ENCODE measurements at places on chromosomes 6 and 20.

GRCh38 chr6:157996201-157996712 lies 14.6 kb downstream of the SYNJ2 start:
- no peak for DNase-seq

GRCh38 chr20:36855241-36855657 lies 20.7 kb upstream of the TLDC2 start:
- no peak for DNase-seq

DNA sequence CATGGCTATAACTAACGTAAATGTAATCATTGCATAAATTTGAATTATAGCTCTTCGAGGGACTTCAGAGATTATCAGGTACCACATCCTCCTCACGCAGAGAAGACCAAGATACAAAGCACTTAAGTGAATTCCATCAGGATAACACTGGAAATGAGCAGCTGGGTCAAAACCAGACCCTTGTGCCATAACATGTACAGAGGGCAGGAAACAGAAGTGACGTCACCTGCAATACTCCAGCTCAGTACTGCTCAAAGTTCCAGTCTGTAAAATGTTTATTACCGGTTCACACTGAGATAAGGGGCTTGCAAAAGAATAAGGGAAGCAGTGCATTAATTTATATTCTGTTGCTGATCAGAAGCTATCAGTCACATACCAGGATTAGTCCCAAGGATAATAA lies 45.8 kb downstream of the RGS17 start:
- no peak for DNase-seq

DNA sequence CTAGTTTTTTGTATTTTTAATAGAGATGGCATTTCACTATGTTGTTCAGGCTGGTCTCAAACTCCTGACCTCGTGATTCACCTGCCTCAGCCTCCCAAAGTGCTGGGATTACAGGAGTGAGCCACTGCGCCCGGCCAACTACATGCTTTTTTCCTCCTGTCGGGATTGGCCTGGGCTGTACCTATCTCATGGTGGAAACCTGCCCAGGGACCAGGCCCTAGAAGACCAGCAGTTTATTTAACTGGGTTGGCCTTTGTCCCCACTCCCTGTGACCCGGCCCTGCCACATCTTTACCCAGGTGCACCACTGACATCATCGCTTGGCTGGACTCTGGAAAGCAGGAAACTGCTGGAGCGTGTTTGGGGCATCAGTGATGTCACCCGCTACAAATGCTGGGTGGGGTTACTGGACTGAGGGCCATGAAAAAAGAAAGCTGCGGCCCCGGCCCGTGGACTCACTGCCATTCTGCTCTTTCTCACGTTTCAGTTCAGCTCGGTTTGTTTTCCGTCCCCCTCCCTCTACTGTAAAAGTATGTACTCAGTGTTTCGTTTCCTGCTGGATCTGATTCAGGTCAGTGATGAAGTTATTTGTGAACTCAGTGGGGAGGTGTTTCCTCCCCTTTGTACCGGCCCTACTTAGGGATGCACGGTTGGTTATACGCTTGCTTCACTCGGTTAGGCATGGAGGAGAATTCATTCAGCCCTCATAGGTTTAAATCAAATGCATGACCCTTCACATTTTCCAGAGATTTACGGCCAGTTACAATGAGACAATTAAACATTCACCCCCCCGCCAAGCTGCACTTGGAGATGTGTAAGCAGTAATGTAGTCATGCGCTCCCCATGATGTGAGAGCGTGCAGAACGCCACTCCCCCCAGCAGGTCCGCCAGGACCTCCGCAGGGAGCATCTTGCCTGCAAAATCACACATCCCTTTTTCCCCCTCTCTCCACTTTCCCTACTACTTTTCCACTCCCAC lies 179.3 kb downstream of the MTHFD1L start:
- no peak for DNase-seq

DNA sequence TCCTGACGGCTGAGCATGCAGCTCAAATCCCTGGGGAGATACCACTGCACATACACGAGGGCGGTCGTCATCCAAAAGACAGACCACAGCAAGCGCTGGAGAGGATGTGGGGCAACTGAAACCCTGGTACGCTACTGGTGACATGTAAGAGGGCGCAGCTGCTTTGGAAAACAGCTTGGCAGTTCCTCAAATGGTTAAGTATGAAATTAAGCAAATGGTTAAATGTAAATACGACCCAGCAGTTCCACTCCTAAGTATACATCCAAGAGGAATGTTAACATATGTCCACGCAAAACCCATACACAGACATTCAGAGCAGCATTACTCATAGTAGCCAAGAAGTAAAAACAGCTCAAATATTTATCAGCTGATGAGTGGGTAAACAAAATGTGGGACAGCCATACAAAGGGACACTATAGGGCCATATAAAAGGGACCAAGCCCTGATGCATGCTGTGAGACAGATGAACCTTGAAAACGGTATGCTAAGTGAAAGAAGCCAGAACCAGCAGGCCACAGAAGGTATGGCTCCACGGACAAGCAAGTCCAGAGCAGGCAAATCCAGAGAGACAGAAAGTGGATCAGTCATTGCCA lies 38.5 kb downstream of the RIPOR3 start:
- DNase-seq = no peak

- DNase-seq = no peak
Measured at GRCh38 chr20:7237251-7237650, 469.8 kb downstream of the BMP2 start.

DNA sequence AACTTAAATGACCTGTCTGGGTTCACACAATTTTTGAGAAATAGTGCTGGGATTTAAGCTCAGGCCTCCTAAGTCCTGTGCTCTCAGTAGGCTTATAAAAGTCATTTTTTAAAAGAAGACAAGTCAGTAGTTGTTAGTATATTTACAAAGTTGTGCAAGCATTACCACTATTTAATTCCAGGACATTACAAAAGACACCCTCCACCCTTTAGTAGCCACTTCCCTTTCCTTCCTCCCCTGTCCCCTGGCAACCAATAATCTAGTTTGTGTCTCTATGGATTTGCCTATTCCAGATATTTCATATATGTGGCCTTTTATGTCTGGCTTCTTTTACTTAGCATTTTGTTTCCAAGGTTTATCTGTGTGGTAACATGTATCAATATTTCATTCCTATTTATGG lies 37.6 kb downstream of the HMGN3 start:
- no peak for DNase-seq
